ENCODE measurements at places on chromosomes 2 and 18.

- no peak for DNase-seq
Observed at GRCh38 chr18:7532942-7533341, 34.2 kb upstream of the PTPRM start.

- DNase-seq: no peak
Observed at GRCh38 chr2:18124116-18124835, 245.8 kb downstream of the KCNS3 start.

DNA sequence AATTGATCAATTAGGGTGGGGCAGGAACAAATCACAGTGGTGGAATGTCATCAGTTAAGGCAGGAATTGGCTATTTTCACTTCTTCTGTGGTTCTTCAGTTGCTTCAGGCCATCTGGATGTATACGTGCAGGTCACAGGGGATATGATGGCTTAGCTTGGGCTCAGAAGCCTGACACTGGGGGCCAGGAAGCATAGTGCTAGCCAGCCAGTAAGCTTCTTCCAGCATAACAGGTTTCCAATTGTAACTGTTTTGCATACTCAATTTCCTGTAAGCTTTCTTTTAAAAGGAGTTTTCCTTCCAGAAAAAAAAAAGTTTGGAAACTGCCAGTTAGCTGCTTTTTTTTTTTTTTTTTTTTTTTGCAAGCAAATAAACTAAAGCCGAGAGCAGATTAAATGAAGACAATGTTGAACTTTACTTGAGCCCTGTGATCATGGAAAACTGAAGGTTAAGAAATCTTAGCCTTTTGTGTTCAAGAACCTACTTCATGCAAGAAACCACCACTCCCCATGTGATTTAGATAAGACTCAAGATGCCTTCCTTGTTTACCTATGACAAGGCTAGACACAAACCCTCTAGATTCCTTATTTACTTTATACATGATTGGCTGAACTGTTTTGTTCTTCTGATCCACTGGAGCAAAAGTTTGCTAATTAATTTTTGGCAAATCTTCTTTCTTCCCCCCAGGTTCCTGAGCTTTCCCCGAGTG, 126.9 kb upstream of the LINC00305 start:
- DNase-seq: no peak

- DNase-seq: peak; percentile 62
Observed at GRCh38 chr18:59446012-59446411, 86.9 kb upstream of the LMAN1 start.

DNA sequence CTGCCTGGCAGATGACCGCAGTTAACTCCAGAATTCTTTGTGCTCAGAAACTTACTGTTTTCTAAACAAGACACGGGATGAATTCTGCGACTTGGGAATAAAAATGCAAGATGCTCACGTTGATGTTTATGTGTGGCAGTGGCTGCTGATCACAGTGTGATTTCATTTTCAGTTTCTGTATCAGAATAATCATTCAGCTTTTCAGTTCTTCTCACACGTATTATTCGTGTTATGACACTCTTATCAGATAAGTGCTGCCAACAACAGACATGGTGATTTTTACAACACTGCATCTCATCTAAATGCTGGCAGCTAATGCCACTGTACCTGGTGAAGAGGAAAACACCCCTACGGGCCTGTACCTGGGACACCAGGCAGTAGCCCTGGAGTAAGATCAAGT, 272.9 kb upstream of the REV1 start:
- DNase-seq: no peak

Data from GM23338 (cell line).